ENCODE measurements at places on chromosomes 5 and 9.

- DNase-seq, result no peak
Observed at GRCh38 chr5:5788793-5789192, 366.3 kb downstream of the ICE1 start.

GRCh38 chr5:52491071-52491787 is 296.5 kb upstream of the ITGA1 start:
- no peak for DNase-seq

DNA sequence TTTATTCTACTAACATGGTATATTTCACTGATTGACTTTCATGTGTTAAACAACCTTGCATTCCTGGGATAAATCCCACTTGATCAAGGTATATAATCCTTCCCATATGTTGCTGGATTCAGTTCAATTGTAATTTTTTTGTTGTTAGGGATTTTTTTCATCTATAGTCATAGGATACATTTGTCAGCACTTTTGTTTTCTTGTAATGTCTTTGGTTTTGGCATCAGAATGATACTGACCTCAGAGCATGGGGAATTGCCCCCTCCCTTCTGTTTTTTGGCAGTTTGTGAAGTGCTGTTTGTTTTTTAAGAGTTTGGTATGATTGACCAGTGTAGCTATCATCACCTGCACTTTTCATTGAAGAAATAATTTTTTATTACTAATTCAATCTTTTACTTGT is 176.8 kb upstream of the RASEF start:
- DNase-seq, result no peak

DNA sequence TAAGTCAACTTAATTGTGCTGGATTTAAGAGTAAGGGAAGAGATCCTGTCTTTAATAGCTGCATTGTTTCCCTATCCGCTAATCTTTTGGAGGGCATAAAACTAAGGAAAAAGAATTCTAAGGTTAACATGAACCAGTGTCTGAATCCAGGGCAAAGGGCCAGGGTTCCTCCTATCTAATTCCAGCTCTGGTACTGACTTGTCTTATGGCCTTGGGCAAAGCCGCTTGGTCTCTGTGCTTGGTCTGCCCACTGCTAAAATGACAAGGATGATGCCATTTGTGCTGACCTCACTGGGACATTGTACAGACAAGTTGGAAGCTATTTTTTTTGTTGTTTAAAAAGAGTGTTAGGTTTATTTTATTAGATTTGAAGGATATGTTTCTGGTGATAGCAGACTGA is 334.7 kb upstream of the PIK3R1 start:
- DNase-seq, result no peak

- no peak for DNase-seq
Observed at GRCh38 chr5:160640406-160640805, 211.6 kb downstream of the ATP10B start.

- no peak for DNase-seq
Observed at GRCh38 chr5:42570966-42571960, 148.0 kb downstream of the GHR start.
